ENCODE measurements at places on chromosomes 11 and 22. TPM values are rescaled to one million over a fixed set of nuclear protein-coding genes. Genes with fewer than 3 reads are reported as not detected.

Gene OR4C46
- not detected for total RNA-seq

Gene OR51B5
- total RNA-seq, result not detected

Gene NXPE4
- not detected for total RNA-seq

Gene OR6A2
- total RNA-seq, result 0.59 TPM

Gene YPEL4
- total RNA-seq, result 0.73 TPM

Gene TCN1
- total RNA-seq, result not detected

Gene DEUP1
- total RNA-seq, result not detected

Gene OR4X1
- total RNA-seq, result not detected

Measured in subcutaneous preadipocyte (primary cell).